Activated B cell treated with CpG ODN at 0.5 μM for 24 hours (primary cell): ENCODE measurements at places on chromosomes 16 and 17. TPM values are rescaled to one million over a fixed set of nuclear protein-coding genes. Genes with fewer than 3 reads are reported as not detected.

- DNase-seq, result no peak
Observed at GRCh38 chr17:17710728-17711541, 29.7 kb downstream of the RAI1 start.

DNA sequence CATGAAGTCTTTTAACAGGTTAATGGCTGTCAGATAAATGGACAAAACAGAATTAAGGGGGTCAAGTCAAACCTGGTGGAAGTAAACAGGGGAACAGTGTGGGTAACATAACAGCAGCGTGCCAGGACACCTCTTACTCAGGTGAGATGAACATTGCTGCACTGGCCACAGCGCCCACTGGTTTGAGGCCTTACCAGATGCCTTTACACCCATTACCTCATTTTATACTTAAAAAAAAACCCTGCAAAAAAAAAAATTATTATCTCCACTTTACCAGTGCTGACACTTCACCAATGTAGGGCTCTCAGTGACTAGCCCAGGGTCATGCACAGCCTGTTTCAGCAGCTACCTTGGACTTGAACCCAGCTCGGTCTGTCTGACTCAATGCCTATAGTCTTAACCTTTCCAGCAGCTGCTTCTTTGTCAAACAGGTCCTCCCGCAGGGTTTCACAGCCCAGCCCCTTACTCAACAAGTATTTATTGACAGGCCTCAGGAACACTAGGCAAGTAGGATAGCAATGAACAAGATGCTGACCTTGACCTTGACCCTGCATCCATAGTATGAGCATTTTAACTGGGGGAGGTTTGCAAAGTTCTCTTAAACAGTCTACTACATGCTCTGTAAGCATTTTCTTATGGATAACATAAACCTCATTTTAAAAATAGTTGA lies 30.2 kb downstream of the CMTM3 start:
- no peak for DNase-seq

DNA sequence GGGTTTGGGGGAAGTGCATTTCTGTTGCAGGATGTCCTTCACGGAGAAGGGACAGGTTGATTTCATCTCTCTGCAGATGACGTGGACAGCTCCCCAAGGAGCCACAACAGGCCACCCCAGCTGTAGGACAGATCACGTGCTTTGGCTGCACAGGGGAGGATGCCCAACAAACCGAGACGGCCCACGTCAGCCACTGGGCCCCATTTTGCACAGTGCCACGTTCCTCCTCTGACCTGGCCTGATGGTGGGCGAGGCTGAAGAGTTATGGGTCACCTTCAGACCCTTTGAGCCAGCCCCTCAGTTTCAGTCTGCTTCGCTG lies 9.0 kb upstream of the RHBDL3 start:
- no peak for DNase-seq

- DNase-seq, result no peak
Observed at GRCh38 chr16:25413975-25414374, 156.3 kb upstream of the ZKSCAN2 start.

DNA sequence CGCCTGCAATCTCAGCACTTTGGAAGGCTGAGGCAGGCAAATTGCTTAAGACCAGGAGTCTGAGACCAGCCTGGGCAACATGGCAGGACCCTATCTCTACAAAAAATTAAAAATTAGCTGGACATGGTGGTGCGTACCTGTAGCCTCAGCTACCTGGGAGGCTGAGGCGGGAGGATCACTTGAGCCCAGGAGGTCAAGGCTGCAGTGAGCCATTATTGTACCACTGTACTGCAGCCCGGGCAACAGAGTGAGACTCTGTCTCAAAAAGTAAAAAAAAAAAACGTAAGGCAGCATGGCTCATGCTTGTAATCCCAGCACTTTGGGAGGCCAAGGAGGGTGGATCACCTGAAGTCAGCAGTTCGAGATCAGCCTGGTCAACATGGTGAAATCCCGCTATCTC lies 263.6 kb downstream of the PARN start:
- DNase-seq, result no peak

DNA sequence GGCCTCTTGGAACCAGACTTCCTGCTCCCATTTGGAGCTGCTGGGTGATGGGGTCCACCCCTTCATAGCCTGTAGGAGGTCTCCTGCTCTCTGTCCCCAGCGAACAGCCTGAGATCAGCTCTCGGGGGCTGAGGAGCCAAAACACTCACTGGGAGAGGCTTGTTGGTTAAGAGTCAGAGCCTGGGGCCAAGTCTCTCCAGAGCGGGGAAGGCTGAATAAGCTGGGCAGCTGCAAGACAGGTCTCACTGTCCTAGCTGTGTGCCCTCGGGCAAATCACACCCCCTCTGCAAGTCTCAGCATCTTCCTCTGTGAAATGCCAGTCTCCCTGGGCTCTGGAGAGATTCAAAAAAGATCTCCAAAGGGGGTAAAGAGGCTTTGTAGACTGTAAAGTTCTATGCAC lies 174.6 kb downstream of the WSCD1 start:
- no peak for DNase-seq

DNA sequence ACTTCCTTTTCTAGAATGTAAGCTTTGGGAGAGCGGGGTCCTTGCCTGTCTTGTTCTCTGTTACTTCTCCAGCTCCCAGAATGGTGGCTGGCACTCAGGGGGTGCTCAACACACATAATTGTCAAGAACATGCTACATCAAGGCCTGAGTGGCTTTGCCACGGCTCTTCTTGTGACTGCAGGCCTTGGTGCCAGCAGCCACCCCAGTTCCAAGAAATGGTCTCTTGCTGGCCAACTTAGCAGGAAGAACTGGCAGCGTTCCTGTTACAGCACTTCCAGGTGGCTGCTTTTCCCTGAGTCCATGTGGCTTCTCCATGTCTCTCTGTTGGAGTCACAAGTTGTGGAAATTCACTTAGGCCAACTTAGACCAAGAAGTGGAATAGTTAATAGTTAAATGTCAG lies 36.1 kb downstream of the PRKCB start:
- no peak for DNase-seq

GRCh38 chr16:80932708-80933095 lies 74.0 kb downstream of the CMC2 start:
- no peak for DNase-seq

GRCh38 chr16:19115148-19116021 lies 1.6 kb downstream of the ITPRIPL2 start:
- DNase-seq, result no peak

GRCh38 chr17:51305182-51305581 lies 44.8 kb downstream of the UTP18 start:
- DNase-seq, result no peak

- no peak for DNase-seq
Observed at GRCh38 chr16:77759201-77759600, 29.2 kb upstream of the VAT1L start.

DNA sequence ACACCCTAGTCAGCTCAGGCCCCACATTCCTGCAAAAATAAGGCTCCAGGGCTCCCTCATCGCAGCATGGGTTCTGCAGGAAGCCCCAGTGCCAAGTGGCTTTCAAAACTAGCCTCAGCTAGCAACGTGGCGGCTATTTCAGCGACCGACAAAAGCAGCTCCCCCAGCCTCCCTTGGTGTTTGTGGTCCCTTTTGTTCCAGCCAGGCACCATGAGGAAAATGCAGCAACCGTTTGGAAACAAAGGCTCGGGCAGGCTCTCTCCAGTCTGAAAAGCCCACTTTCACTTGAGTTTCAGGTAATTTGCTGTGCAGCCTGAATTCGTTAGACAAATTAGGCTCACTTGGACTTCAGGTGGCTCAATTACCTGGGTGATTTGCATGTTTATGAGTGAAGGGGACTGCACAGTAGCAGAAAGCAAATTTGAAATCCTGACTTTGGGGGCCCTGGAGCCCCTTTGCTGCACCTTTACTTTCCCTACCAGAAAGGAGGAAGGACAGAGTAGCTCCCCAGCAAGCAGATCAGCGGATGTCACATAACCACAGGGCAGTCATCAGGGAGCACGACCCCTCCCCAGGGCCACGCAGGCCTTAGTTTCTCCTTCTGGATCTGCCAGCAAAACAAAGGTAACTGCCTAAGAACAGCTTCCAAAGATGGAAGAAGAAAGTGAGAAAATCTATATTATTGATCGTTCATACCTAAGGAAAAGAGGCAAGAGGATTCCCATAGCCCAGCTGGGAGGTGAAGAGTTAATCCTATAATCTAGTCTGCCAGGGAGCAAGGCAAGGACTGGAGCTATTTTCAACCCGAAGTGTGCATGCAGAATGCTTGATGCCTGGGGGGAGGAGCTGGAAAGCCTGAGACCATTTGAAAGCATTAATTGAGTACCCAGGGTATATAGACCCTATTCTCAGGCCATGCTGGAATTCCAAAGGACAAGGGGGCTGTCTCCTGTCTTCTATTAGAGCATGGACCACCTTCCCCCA lies 143.1 kb upstream of the SDK2 start:
- no peak for DNase-seq

DNA sequence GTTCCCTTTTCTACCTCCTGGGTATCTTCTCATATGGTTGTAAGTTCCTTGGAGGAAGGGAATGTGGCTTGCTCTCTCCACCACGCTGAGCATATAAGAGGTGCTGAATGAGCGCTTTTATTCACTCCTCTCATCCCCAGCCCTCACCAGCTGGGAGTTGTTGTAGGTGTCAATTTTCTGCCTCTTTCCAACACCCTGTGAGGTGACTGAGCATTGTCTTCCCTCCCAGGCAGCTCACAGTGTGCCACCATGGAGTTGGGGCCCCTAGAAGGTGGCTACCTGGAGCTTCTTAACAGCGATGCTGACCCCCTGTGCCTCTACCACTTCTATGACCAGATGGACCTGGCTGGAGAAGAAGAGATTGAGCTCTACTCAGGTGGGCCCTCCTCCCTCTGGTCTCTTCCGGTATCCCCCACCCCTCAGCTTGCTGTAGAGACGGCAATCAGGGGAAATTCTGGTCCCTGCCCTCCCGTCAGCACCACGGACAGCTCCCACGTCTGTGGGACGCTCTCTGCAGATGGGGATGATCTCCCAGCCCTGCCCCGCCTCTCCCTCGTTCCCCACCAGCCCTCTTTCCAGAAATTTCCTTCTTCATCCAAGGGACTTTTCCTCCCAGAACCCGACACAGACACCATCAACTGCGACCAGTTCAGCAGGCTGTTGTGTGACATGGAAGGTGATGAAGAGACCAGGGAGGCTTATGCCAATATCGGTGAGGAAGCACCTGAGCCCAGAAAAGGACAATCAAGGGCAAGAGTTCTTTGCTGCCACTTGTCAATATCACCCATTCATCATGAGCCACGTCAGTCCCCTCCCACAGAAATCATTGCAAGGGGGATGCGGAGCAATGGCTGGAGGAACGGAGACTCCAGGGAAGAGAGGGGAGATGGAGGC lies 18.3 kb downstream of the CIITA start:
- peak; percentile 60 for DNase-seq

- no peak for DNase-seq
Observed at GRCh38 chr17:45146890-45147580, 1.2 kb upstream of the HEXIM1 start.

- DNase-seq, result no peak
Observed at GRCh38 chr16:78552106-78552675, 452.7 kb downstream of the WWOX start.

- DNase-seq, result no peak
Observed at GRCh38 chr16:81266680-81267095, 28.2 kb downstream of the BCO1 start.

DNA sequence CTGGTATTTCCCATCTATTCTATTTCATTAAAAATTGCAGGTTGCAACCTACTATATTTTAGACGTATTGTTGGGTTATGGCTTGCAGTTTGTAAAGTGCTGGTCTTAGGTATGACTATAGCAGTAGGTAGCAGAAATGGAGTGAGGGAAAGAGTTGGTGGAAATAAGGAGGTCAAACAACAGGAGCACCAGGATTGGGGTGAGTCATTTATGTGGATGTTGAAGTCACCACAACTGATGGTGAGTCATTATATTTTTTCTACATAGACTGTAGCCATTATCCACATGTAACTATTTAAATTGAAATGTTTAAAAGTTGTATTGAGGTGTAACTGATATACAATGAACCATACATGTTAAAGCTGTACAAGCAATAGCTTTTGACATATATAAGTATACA lies 25.0 kb upstream of the HS3ST3A1 start:
- DNase-seq, result no peak

DNA sequence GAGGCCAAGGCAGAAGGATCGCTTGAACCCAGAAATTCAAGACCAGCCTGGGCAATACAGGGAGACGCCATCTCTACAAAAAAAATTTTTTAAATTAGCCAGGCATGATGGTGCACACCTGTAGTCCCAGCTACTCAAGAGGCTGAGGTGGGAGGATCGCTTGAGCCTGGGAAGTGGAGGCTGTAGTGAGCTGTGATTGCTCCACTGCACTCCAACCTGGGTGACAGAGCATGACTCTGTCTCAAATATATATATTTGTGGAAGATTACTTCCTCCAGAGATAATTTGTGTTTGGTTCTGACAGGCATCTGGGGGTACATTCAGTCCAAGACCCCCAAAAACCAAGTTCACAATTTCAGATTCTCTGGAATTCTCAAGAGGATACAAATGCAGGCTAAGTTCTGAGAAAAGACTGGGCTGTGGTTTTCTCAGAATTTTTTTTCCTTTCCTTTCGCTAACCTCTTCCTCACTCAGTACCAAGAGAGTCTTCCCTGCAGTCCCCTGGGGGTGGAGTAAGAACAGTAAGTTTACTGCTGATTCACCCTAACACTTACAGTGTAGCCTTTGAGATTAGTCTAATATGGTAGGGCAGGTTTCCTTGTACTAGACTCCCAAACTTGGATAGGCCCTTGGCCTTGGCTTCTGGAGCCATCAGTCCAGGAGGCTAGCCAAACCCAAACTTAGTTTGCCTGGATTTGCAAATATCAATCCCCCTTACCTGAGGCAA lies 15.1 kb downstream of the GSDMB start:
- DNase-seq, result no peak

- DNase-seq, result no peak
Observed at GRCh38 chr16:11213799-11214198, 42.2 kb downstream of the SOCS1 start.

DNA sequence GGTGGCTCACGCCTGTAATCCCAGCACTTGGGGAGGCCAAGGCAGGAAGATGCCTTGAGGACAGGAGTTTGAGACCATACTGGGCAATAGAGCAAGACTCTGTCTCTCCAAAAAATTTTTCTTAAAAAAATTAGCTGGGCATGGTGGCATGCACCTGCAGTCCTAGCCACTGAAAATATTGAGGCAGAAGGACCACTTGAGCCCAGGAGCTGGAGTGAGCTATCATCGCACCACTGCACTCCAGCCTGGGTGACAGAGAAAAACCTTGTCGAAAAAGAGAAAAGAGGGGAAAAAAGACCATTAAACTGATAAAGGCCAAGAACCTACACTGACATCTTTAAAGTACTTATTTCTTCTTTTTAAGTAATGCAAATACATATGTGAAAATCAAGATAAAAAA lies 53.4 kb upstream of the ITGA2B start:
- no peak for DNase-seq

The COX6A2 gene
- total RNA-seq, result not detected in 2 replicates

The PIPOX gene
- total RNA-seq, result 8.7 and 8.8 TPM in 2 replicates

The STH gene
- total RNA-seq, result not detected in 2 replicates

The C1QTNF8 gene
- not detected in 2 replicates for total RNA-seq

The PYY gene
- not detected in 2 replicates for total RNA-seq

The GPR142 gene
- total RNA-seq, result not detected in 2 replicates

The CDIP1 gene
- 12.5 and 12.9 TPM in 2 replicates for total RNA-seq

The SP6 gene
- 0.09 TPM in 1 of 2 replicates, not detected in the other for total RNA-seq
